Effector memory CD8-positive, alpha-beta T cell (primary cell): ENCODE measurements at places on chromosomes 12 and 14.
A peak's percentile ranks its signal among the peaks of the same experiment; 100 is the strongest.

DNA sequence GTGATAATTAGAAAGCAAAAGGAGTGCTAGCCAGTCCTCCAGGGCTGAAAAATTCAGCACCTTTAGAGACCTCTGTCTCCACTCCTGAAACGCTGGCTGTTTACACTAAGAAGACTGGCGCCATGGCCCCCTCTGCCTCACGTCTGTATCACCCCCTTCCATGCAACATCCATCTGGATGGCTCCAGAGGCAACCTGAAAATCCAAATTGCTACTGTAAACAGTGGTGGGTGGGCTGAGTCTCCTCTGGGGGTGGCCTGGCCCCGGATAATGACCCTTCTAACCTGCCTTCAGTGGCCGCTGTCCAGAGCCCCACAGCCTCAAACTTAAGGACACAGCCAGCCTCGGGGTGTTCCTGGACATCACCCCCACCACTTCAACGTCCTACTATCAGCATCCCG lies 1.4 kb downstream of the PRKD1 start:
- no peak for DNase-seq

DNA sequence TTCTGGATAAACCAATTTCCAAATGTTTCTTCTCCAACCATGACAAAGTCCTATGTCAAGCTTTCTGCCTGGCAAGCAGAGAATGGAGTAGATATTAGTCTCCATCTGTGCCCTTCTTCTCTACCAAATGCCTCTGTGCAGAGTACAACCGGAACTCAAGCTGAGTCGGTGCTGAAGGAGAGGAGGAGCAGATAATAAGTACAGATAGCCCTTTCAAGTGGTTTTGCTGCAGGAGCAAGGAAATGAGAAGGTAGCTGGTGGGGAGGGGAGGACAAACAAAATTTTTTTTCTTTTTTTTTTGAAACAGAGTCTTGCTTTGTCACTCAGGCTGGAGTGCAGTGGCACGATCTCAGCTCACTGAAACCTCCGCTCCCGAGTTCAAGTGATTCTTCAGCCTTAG lies 14.2 kb upstream of the HELB start:
- peak; percentile 49 for DNase-seq

DNA sequence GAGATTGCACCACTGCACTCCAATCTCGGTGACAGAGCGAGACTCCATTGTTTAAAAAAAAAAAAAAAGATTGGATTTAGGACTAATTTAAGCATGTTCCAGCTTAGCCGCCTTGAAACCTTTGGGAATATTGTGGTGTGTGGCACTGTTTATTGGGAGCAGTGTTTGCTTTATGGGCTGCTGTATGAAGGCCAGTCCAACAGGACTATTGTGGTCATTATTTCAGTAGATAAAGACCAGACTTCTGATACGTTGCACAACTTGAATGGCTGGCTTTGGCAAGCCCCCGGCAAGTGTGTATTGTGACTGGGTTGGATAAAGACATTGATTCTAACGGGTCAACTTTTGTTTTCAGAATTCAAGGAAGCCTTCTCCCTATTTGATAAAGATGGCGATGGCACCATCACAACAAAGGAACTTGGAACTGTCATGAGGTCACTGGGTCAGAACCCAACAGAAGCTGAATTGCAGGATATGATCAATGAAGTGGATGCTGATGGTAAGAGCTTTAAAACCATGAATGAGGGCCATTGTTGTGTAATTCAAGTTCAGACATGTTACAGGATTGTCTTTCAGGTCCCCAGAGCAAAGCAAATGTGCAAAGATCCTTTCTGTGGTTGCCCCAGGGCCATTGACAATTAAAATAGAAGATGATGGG lies 4.2 kb downstream of the CALM1 start:
- no peak for DNase-seq

- DNase-seq: no peak
Measured at GRCh38 chr12:51911788-51912711, 4.7 kb downstream of the ACVRL1 start.

- DNase-seq: peak; percentile 51
Measured at GRCh38 chr12:94263011-94263811, 114.8 kb downstream of the PLXNC1 start.

- DNase-seq: no peak
Measured at GRCh38 chr12:78034025-78034424, 203.3 kb downstream of the NAV3 start.

GRCh38 chr12:112815589-112816321 lies 24.2 kb downstream of the RPH3A start:
- no peak for DNase-seq

DNA sequence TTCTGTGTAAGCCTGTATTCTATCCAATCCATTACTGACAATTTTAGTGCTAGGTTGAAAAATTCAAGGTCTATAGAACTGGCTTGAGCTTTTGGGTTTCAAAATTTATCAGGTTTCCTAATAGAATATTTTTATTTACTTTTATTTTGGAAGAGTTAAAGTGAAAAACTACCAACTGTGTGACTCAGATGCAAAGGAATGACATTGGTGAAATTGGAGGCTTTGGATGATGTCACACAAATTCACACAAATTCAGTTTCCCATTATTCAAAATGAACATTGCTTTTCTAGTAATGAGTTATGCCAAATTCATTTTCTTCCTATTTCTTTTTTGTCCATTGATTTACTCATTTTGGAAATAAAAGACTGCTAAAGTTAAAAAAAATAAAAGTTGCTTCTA lies 186.9 kb downstream of the ALX1 start:
- no peak for DNase-seq

DNA sequence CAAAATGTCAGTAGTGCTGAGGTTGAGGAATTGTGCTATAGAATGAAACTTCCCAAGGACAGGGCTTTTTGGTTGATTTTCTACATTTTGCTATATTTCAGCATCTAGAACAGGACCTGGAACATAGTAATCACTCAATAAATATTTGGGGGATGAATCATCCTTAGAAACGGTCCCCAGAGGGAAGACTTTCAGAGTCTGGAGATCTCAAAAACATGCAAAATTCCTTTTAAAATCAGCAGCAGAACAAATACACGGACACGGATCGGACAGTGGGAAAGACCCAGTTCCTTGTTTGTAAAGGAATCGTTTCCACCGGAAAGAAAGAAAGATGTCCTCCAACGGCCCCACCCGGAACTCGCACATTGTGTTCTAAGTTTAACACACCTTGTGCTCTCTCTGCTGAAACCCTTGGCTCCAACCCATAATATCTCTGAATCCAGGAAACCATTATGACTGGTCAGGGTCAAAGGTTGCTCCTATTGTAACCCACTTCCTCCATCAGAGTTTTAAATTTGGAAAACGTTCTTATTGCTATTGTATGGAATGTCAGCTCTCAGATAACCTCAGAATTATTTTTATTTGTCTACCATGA lies 617.2 kb downstream of the MED13L start:
- DNase-seq: no peak
